ENCODE measurements at places on chromosomes 5 and 9. TPM values are rescaled to one million over a fixed set of nuclear protein-coding genes. Genes with fewer than 3 reads are reported as not detected.

N4BP3 gene
- total RNA-seq: 2.2 TPM

PCDHB4 gene
- total RNA-seq: 0.17 TPM

KIF12 gene
- not detected for total RNA-seq

FOXD4L3 gene
- total RNA-seq: not detected

FBN2 gene
- total RNA-seq: 78.2 TPM

RASGEF1C gene
- total RNA-seq: not detected

TEK gene
- 6.4 TPM for total RNA-seq

BTNL8 gene
- not detected for total RNA-seq

KDM3B gene
- 55.0 TPM for total RNA-seq

TSTD2 gene
- 11.8 TPM for total RNA-seq

DAB2 gene
- total RNA-seq: 199 TPM

LCN1 gene
- not detected for total RNA-seq

C9orf50 gene
- 0.44 TPM for total RNA-seq

SLC25A2 gene
- total RNA-seq: 1.0 TPM

SUSD3 gene
- total RNA-seq: 1.3 TPM

C9 gene
- total RNA-seq: not detected

INSL6 gene
- total RNA-seq: not detected

IFNE gene
- 11.2 TPM for total RNA-seq

SLC44A1 gene
- 87.8 TPM for total RNA-seq

All from smooth muscle cell of trachea (primary cell).